Liver (tissue), 10 donors: ENCODE measurements at places on chromosomes 2 and 18.

DNA sequence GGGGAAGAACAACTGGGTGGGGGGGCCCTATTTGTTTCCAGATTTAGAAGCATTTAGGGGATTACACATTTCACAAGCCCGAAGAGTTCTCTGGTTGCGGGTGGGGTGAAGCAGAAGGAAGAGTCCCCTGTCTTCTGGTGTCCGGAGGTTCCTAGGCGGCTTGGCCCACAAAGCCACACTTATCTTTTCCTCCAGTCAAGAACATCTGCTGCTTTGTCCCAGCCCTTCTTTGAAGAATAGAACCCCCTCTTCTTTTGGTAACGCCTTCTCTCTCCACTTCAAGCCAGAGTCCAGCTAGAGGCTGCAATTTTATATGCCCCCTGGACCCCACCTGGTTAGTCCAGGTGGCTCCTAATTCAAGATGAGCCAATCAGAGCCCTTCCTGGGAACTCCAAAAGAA lies 15.8 kb downstream of the BOLA3 start:
- H3K4me3 ChIP-seq: no peak overlapping the region
- peaks cover 6% of the 10 kb centered on the region for H3K36me3 ChIP-seq
- H3K27me3 ChIP-seq: no peaks in the 10 kb centered on the region
- no peaks in the 10 kb centered on the region for H3K4me1 ChIP-seq
- H3K27ac ChIP-seq: no peak overlapping the region
- DNase-seq: no peak

- no peak for DNase-seq
- H3K27ac ChIP-seq: no peak overlapping the region
- H3K27me3 ChIP-seq: no peaks in the 10 kb centered on the region
- no peaks in the 10 kb centered on the region for H3K4me1 ChIP-seq
- no peak overlapping the region for H3K4me3 ChIP-seq
Observed at GRCh38 chr2:130288467-130289403, 54.0 kb upstream of the IMP4 start.

DNA sequence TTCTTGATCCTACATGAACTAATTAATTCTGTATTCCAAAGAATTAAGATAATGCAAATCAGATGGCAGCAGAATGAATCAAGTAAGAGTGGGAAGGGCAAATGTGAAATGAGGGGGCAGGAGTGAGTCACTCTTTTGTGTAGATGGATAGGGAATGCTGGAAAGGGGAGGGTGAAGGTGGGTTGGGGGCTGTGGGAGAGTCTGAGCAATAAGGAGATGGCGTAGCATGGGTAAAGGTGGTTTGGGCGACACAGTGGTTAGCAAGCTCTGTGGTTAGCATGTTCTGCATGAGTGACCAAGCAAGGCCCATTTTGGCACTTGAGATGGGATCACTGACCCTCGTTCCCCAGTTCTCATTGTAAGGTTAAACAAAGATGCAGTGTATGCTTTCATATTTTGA lies 20.4 kb downstream of the GPD2 start:
- no peaks in the 10 kb centered on the region for H3K27me3 ChIP-seq
- no peak for DNase-seq
- no peaks in the 10 kb centered on the region for H3K36me3 ChIP-seq
- no peak overlapping the region for H3K4me3 ChIP-seq
- H3K27ac ChIP-seq: no peak overlapping the region
- H3K4me1 ChIP-seq: peaks cover 2% of the 10 kb centered on the region

- H3K27ac ChIP-seq: no peak overlapping the region
- H3K27me3 ChIP-seq: no peaks in the 10 kb centered on the region
- no peaks in the 10 kb centered on the region for H3K4me1 ChIP-seq
- no peaks in the 10 kb centered on the region for H3K36me3 ChIP-seq
- no peak overlapping the region for H3K4me3 ChIP-seq
- no peak for DNase-seq
Observed at GRCh38 chr18:49921318-49921985, 108.1 kb upstream of the ACAA2 start.

DNA sequence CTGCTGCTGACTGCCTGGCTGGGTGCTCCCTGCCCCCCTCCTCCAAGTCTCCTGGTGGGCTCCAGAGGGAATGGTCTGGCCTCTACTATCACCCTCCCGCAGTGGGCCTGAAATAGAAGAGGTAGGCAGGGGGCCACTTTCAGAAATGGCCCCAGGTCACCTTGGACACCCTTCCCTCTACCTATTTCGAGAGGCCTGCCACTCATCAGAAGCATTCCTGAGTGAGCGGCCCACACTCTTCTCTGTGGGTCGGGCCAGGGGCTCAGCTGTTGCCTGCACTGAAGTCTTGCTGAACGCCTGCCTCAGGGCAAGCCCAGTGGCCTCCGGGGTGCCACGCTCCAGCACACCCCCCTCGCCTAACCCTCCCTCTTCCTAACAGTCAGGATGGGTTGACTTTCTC lies 124.9 kb downstream of the TNS1 start:
- H3K4me1 ChIP-seq: no peaks in the 10 kb centered on the region
- H3K27me3 ChIP-seq: no peaks in the 10 kb centered on the region
- H3K27ac ChIP-seq: no peak overlapping the region

DNA sequence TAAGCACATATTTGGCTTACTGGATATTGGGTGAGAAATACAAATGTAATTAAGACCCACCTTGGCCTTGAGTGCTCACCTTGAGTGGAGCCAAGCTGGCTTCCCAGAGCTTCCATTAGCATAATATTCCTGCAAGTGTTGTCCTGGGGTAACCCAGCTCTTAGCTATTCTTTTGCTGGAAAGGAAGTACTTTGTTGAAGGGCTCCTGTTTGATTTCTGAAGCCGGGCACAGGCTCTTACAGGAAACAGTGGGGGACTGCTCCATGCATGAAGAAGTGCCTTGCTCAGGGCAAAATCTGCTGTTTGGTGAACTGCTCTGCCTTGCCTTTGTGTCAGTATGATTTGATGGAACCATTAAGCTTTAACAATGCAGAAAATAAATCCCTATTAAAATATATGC lies 325.4 kb downstream of the SMAD2 start:
- H3K4me1 ChIP-seq: no peaks in the 10 kb centered on the region
- no peak overlapping the region for H3K4me3 ChIP-seq
- DNase-seq: no peak
- H3K36me3 ChIP-seq: no peaks in the 10 kb centered on the region

DNA sequence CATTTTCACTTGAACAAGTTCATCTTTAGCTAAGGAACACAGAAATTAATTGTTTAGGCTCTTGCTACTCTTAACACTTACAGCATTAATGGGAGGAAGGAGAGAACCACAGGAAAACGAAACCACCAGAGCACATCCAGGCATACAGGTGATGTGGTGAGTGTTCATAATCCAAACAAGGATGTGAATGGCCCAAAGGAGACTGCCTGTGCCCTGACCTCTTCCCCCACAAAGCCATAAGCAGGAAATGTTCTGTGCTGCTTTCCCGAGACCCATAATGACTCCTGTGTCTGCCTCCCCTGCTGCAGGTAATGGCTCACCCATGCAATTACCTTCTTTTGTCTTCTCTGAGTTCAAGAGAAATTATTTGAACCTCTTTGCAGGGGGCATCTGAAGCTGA lies 295.9 kb upstream of the LINC00305 start:
- no peak for DNase-seq
- no peaks in the 10 kb centered on the region for H3K36me3 ChIP-seq
- H3K27me3 ChIP-seq: no peaks in the 10 kb centered on the region
- no peak overlapping the region for H3K4me3 ChIP-seq

DNA sequence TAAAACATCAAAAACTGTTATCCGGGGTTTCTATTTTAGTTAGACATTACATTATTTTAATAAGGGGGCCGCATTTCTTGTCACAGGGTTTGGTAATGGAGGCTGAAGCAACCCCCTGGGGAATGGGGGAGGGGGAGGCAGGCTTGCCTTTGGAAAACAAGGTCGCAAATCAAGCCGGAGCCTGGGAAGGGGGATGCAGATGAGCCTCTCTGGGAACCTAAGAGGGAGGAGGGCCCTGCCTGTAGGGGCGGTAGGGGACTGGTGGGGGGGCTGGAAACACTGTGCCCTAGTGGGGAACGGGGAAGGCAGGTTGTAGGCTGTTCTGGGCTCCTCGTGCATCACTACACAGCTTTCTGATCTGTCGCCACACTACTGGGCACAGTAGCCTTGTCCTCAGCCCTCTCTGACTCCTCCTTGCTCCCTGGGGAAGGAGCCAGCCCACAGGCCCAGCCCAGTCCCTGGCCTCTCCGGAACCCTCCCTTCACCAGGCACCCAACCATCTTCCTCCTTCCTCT lies 170.2 kb upstream of the SMAD2 start:
- H3K27ac ChIP-seq: no peak overlapping the region
- no peaks in the 10 kb centered on the region for H3K36me3 ChIP-seq
- no peaks in the 10 kb centered on the region for H3K4me1 ChIP-seq
- no peaks in the 10 kb centered on the region for H3K27me3 ChIP-seq
- DNase-seq: no peak

DNA sequence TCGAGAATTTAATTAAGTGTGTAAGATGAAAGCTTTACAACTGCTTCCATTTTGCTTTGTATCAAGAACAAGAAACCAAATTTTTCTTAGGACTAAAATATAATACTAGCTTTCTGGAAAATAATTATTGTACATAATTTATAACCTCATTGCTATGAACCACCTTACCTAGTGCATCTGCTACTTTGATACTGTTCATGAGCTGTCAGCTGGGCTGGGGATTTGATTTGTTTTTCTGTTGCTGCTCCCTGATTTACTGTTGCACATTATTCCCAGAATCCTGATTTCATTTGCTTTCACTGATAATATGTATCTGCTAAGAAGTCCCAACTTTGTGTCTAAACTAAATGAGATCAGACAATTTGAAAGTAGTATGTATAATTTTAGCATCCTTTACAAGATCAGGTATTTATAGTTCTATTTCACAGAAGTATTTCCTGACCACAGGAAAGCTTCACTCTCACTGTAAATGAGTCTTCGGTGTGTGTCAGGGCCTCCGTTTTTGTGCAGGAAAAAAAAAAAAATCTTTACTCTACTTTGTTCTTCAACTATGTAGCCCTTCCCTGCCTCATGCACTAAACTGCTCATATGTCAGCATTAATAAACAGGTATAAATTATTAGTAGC lies 105.6 kb upstream of the CCDC150 start:
- no peak for DNase-seq
- H3K27me3 ChIP-seq: no peaks in the 10 kb centered on the region
- H3K4me1 ChIP-seq: no peaks in the 10 kb centered on the region
- H3K36me3 ChIP-seq: no peaks in the 10 kb centered on the region
- H3K27ac ChIP-seq: no peak overlapping the region
- no peak overlapping the region for H3K4me3 ChIP-seq

DNA sequence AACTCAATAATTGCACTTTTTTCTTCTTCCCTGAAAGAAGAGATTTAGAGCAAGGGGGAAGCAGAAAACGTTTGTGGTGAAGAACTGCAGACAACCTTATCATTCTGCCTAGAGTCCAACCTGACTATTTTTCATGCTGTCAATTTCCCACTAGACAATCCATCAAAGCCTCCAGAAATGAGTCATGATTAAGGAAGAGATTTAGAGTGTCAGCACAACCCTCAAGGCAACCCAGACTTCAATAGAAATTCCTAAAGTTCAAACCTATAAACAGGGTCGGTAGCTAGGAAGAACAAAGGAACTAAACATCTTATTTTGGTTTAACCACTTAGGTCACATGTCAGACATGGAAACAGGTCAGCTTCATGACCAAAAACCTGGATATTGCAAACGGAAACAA lies 86.9 kb downstream of the SLC25A12 start:
- H3K4me1 ChIP-seq: peaks cover 5% of the 10 kb centered on the region
- no peaks in the 10 kb centered on the region for H3K27me3 ChIP-seq
- no peak overlapping the region for H3K27ac ChIP-seq
- H3K4me3 ChIP-seq: no peak overlapping the region

- no peak overlapping the region for H3K4me3 ChIP-seq
- H3K4me1 ChIP-seq: no peaks in the 10 kb centered on the region
- H3K27ac ChIP-seq: no peak overlapping the region
- H3K36me3 ChIP-seq: no peaks in the 10 kb centered on the region
- no peak for DNase-seq
Observed at GRCh38 chr2:142629193-142629592, 248.3 kb upstream of the KYNU start.

- DNase-seq: no peak
- H3K4me1 ChIP-seq: no peaks in the 10 kb centered on the region
- no peak overlapping the region for H3K4me3 ChIP-seq
- no peaks in the 10 kb centered on the region for H3K36me3 ChIP-seq
- H3K27me3 ChIP-seq: no peaks in the 10 kb centered on the region
Observed at GRCh38 chr2:170436077-170436943, 258.4 kb downstream of the MYO3B start.

DNA sequence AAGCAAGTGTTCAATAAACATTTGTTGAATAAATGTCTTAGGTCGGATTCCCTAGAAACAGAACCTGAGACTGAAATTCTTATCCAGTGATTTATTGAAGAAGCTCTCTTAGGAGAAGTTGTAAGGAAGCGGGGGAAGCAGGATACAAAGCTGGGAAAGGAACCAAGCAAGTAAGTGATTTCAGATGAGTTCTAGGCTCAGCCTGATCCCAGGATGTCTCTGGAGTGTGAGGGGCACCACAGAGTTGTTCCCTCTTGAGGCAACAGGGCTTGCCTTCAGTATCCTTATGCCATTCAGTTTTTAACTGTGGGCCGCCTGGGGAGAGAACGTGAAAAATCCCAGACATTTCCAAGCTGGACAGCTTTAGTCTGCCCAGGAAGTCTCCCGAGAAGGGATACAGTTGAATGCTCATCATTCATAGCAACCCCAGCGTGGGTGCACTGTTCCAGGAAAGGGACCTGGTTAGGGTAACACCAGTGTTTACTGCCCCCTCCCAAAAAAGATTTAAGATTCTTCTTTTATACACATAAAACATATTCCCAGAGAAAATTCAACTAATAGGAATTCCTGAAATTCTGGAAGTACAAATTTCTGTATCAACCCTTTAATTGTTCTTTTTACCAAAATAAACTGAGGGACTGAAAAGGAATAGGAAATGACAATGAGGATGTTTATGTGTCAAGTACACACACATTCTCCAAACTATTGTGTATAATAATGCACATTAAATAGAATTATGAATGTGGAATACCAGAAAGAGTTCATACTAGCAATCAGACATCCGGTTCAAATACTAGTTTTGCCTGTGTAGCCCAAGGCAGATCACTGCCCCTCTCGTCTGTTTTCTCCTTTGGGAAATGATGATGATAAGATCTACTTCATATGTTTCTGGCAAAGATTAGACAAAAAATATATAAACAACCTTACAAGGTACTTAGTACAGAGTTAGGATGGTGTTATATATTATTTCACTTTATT lies 592.1 kb upstream of the CDH2 start:
- H3K27me3 ChIP-seq: no peaks in the 10 kb centered on the region
- no peak for DNase-seq
- no peaks in the 10 kb centered on the region for H3K36me3 ChIP-seq
- no peak overlapping the region for H3K4me3 ChIP-seq
- H3K27ac ChIP-seq: no peak overlapping the region

DNA sequence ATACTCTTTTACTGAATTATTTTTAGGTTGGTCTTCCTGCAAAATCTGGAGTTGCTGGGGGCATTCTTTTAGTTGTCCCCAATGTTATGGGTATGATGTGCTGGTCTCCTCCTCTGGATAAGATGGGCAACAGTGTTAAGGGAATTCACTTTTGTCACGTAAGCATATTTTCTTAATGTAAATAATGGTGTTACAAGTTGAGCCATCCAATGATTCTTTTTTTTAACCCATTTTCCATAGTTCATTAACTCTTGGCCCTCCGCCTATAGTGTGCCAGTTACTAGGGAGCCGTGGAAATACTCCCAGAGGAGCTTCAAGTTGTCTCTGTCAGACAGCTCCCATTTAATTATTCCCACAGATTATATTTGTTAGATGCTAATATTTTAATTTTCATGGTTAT lies 49.8 kb downstream of the GLS start:
- DNase-seq: no peak
- H3K36me3 ChIP-seq: peaks cover 4% of the 10 kb centered on the region
- no peaks in the 10 kb centered on the region for H3K4me1 ChIP-seq
- no peak overlapping the region for H3K4me3 ChIP-seq
